ENCODE measurements at places on chromosomes 13 and 19.

DNA sequence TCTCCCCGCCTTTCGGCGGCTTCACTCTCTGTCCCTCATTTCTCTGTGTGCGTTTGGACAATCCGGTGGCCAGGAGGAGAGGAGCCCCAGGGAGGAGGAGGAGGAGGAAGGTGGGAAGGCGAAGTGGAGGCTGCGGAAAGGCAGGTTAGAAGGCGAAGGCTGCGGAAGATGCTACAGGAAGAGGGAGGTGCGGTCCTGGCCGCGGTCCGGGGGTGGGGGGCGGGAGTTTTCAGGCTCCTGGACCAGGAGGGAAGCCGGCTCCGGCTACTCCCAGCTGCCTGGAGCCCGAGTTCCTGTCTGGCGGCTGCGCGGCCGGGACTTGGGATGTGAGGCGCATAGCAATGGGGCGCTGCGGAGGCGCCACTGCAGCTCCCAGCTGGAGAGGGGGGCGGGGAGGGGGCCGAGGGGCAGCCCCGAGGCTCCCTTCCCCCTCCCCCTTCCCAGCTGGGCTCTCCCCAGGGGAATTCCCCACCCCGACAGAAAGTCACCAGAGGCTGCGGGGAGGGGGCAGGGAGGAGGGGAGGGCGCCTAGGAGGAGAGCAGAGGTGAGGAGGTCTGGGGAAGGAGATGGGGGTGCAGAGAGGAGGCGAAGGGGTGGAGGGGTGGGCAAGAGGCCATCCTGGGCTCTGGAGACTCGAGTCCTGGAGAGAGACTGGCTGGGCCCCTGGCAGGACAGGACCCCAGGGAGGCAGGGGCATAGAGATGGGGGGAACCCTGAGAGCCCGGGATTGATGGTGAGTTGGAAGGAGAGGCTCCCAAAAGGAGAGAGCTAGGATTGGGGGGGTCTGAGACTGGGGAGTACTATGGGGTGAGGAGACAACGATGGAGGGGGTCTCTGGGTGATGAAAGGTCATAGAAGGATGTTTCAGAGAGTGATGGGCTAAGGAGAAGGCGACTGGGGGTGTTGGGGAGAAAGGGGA is 2.0 kb downstream of the LRRC4B start:
- no peak for DNase-seq

- no peak for DNase-seq
Measured at GRCh38 chr13:100895651-100896050, 221.1 kb upstream of the TMTC4 start.

- no peak for DNase-seq
Measured at GRCh38 chr13:110597041-110597689, 18.2 kb upstream of the NAXD start.

GRCh38 chr13:107574517-107575210 is 640.7 kb downstream of the LIG4 start:
- DNase-seq = no peak

- no peak for DNase-seq
Measured at GRCh38 chr19:8552810-8553209, 24.4 kb downstream of the MYO1F start.

DNA sequence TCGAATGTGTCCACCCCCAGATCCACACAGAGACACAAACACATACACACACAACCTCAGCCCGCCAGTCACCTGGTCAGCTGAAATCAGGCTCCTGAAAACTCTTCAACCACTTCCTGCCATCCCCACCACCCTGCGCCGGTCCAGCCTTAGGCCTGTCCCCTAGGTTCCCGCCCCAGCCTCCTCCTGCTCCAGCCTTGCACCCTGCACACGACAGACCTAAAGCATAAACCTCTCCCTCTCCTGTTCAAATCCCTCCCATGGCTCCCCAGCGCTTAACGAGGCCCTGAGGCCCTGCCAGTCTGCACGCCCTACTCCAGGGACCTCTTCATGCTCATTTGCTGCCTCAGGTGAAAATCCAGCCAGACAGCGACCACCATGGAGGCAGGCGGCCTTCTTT is 7.1 kb downstream of the PNMA8B start:
- no peak for DNase-seq

DNA sequence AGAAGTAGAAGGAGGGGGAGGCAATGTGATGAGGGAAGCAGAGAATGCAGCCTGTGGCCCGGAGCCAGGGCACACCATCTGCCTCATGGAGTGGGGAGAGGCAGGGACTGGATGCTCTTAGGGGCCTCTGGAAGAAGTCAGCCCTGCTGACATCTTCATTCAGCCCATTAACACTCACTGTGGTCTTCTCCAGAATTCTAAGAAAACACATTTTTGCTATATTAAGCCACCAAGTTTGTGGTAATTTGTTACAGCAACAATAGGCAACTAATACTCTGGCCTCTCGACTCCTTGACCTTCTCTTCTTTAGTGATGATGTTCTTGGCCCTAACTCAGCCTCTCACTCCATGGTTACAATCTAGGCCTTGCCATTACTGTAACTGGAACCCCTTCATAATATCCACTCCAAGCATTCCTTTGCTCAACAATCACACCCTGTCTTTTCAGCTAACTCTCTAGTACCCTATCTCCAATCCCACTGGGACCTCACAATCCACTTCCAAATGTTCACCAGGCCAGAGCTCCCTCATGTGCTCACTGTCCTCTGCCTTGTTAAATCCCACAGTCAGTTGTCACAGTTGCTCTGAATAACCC is 98.5 kb downstream of the MIPEP start:
- no peak for DNase-seq

- no peak for DNase-seq
Measured at GRCh38 chr13:20704459-20705069, 1.1 kb downstream of the IL17D start.

DNA sequence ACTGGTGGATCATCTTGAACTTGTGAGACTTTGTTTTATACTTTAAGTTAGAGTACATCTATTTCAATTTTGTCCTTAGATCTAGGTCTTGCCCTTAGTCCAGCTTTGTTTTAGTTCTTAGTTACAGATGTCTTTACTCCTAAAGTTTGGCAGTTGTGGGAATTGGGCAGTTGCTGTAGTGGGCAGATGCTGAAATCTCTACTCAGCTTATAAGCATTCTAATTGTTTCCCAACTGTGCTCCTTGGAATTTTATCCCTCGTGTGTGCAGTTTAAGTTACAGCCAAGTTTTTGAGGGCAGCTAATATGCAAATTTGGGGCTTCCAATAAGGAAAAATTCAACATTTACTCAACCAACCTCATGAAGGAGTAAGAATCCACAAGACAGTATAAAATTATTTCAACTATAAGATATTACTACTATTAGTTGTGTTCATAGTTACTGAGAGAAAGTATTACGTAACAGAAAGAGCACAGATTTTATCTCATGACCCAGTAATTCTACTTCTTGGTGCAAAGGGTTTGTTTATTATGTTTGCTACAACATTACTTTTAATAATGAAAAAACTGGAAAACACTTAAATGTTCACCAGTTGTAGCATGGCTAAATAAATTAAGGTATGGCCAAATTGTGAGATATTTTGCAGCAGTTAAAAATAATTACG is 32.9 kb downstream of the CCDC122 start:
- no peak for DNase-seq

DNA sequence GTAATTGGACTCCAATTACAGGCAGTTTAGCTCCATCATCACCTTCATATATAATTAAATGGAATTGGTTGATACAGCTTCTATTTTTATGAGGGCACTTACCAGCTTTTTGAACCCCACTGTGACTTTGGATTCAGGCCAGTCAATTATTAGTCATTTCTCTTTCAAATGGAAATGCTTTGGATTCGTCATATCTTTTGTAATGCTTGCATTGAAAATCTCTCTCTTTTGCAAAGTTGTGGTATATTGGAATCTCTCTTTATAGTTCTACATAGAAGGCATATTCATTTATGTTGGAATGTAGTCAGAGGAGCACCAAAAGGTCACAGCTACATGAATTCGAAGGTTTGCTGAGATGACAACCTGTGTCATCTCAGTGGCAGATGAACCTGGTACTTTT is 1074.3 kb upstream of the SLC10A2 start:
- no peak for DNase-seq

DNA sequence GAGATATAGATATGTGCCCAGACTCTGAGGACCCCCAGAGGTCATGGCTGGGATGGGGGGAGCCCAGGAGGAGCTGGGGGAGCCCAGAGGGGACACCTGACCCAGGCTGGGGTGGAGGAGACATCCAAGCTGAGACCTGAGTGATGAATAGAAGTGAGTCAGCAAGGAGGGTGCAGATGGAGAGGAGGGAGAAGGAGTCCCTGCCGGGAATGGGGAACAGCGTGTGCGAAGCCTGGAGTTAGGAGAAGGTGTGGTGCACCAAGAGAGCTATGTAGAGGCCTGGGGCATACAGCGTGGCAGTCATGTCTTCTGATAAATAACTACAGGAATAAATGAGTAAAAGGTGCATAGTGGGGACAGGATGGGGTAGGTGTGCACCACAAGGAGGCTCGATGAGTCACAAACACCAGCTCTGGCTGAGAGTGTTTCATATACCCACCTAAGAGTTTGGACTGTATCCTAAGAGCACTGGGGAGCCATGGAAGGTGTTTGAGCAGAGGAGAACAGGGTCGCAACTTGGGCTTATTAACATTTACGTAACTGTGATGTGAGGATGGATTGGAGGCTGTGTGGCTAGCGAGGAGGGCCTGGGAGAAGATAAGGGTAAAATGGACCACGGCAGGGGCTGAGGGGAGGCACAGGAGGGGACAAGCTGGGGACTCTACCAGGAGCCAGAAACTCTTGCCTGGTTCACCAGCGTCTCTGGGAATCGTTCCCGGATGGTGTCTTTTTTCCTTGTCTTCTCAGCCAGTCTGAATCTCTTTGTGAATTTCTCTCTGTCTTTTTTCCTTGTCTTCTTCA is 1.4 kb downstream of the CEACAM18 start:
- no peak for DNase-seq

- no peak for DNase-seq
Measured at GRCh38 chr19:33456845-33457220, 64.8 kb downstream of the PEPD start.

GRCh38 chr19:5079071-5079774 is 110.3 kb downstream of the KDM4B start:
- DNase-seq = no peak

DNA sequence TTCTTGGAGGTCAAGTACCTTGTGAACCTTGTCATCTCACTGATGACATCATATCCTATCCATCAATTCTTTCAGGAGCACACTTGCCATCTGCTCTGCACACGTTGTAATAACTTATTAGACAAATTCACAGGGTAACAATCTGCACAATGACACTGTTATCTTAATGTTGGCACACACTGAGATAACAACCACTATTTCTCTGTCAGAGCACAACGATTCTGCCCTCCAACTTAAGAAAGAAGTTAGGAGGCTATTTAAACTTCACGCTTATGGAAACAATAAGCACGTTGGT is 351.3 kb downstream of the DACH1 start:
- DNase-seq = no peak

DNA sequence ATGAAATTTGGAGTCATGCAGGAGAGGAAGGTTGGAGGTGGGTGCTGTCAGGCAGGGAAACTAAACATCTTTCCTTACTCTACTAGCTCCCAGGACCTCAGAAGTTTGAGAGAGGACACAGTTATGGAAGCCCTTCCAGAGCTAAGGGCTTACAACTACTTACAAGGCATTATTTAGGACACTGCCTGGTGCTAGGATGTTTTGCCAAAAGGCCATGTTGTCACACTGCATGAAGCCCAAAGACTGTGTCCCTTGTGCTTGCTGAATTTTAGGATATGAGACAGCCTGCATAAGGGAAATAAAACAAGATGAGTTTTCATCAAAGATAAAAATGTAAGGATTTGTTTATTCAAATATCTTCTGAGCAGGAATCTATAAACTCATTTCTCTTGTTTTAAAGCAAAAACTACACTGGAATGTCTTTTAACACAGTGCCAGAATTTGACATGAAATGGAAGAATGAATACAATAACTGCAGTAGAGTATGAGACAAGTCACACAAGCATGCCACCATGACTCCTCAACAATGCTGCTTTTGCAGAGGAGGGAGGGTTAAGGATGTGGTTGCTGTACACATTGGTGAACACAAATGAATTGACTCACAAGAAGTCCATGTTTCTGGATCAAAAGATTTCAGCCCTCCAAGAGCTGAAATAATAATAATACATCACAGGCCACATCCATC is 258.4 kb downstream of the SPRY2 start:
- no peak for DNase-seq

- no peak for DNase-seq
Measured at GRCh38 chr13:44044547-44045179, 165.0 kb downstream of the LACC1 start.

DNA sequence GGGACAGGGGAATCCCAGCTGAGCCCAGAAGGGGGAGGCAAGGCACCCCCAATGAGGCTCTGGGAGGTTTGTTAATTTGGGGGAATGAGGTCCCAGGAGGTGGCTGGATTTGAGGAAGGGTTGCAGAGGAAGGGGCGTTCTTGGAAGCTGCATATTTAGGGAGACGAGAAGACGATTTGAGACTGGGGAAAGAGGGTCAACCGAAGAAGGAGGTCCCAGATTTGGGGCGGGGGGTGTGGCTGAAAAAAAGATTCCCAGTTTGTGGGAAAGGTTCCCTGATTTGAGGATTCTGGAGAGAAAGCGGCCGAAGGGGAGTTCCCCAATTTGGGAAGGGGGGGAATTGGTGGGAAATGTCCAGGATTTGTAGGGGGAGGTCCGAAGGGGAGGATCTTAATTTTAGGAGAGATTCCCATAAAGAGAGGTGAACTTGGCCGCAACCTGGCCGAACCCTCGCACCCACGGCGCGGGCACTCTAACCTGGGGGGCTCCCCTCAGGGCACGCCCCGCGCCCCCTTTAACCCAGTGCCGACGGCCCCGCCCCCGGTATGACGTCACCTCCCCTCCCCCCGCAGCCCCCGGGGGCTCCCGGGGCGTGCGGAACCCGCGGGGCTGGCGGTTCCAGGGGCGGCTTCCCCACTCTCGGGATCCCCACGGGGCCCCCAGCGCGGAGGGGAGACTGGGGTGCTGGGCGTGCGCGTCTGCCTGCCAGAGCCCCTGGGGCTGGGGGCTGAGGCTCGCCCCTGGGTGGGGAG is 1.2 kb downstream of the PTPRS start:
- DNase-seq = no peak

GRCh38 chr13:47190696-47191305 is 293.9 kb upstream of the HTR2A start:
- no peak for DNase-seq

GRCh38 chr13:39282400-39282972 is 244.2 kb downstream of the NHLRC3 start:
- DNase-seq = no peak

DNA sequence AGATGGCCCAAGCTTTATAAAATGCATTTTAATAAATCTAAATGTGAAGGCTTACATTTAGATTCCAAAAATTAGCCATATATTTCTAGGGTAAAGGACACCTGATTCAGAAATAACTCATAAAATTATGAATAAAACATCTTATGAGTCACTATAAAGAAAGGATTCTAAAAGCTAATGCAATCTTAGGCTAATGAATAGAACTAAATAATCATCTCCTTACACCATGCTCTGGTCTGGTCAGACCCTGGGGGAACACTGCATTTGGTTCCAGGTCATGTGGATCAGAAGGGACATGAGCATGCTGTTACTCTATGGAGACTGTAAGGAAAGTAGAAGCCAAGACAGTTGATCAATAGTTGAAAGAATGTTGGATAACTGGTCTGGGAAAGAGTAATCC is 370.4 kb downstream of the NDFIP2 start:
- DNase-seq = no peak

Measured in activated CD4-positive, CD25-positive, alpha-beta regulatory T cell treated with anti-CD3 and anti-CD28 coated beads, Interleukin-2, amount 50 U/mL, for 16 hours (primary cell).